Foreskin fibroblast (primary cell): ENCODE measurements at places on chromosomes 1 and 21.

DNA sequence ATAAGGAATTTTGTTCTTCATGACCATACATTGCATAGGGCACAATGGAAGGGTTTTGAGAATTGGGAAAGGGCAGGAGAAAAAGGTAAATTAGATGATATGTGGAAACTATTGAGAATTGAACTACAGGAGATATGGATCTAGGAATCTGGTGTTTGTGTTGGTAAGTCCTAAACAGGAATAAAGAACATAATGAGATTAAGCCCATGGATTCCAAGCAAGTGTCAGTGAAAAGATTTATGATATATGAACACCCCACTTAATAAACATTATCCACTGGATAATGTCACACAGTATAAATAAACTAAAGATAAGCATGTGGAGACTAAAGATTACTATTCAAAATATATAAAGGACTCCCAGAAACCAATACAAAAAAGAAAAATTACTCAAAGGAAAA, 98.2 kb downstream of the TNFSF18 start:
- DNase-seq = no peak

DNA sequence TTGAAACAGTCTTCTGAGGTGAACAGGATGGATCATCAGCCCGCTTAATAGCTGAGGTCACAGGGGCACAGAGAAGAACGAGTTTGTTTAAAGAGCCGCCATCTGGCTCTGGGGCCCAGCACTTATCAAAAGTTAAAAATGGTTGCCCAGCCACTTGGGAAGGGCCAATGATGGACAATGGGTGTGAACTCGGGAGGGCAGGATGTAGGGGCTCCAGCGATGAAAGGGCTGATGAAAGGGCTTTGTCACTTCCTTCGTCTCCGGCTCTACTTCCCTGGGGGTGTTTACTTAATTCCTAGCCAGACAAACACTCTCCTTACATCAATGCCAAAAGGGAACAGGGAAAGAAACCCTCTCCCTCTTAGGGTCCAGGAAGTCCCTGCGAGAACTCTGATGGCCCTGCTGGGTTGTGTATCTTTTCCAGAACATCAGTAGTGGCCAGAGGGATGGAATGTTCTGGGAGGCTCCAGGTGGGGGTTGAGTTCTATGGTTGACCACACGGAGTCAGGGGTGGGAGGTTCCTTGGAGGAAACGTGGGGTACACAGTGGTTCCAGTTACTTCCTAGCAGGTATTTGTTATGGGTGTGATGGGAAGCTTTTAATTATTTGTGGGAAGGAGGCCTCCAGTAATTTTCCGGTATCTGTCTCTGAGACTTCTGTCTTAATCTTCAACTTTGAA, 9.0 kb upstream of the ABCG1 start:
- no peak for DNase-seq

GRCh38 chr1:198373376-198373775, 167.1 kb downstream of the ATP6V1G3 start:
- peak; percentile 45 for DNase-seq

GRCh38 chr21:27372381-27372780, 405.5 kb upstream of the ADAMTS5 start:
- no peak for DNase-seq

DNA sequence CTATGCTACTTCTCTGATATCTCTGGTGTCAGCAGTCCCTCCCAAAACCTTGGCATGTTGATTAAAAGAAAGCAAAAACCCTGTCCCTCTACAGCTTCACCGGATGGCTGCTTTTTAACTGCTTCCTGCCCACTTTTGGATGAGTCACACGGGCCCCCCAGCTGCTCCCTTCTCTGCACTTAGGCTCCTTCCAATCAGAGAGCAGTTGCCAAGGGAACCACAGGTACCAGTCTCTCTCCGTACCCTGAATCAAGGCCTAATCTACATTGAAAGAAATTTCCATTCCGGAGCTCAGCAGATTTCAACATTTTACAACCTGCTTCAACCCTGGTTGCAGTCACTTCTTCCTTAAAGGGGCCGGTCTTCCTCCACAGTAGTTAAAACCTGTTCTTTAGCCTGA, 70.6 kb upstream of the GJB5 start:
- DNase-seq = no peak

- no peak for DNase-seq
Measured at GRCh38 chr1:197312163-197312562, 44.1 kb downstream of the CRB1 start.

DNA sequence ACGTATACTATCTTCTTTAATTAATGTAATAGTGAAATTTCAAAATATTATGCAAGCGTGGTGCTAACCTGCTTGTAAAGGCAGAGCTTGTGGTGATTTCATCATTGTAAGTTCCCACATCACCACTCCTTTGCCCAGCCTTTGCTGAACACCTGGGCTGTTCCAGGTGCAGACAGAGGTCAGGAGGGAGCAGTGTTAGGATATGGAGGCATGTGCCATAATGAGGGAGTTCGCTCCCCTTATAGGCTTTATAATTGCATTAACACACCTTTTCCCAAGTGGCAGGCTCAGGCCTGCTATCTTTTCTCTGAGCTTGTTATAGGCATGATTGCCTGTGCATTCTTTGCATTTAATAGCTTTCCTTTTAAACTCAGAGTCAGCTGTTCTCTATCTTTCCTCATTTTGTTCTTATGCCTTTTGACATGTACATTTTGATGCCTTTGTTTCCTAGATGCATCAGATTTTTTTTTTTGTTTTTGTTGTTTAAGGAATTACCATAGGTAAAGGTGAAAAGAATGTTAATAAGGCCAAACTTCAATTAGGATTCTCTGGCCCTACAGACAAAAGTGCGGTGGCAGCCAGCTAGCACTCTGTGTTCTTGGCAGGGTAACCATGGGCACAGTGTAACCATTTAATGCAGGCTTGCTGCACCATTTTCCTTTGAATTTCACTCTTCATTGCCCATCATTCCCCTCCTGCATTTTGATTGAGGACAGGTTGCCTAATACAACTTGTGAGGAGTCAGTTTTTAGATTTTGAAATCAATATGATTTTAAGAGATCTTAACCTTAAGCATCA, 12.6 kb downstream of the NPL start:
- no peak for DNase-seq

DNA sequence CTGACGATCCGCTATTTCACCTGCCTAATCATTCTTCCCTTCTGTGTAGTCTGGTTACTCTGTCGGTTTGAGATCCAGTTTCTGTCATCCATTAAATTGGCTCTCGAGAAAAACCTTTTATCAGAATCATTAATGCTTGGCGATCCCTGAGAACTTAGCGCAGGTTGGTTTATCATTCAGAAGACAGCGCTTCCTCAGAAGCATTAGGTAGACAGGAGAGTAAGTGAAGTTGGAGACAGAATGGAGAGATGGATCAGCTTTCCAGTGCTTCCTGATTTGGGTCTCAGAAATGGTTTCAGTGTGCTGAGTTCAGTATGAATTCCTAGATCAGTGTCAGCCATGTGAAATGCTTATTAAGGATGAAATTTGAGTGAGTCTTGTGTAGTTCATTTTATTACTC, 1.3 kb downstream of the USP1 start:
- no peak for DNase-seq

DNA sequence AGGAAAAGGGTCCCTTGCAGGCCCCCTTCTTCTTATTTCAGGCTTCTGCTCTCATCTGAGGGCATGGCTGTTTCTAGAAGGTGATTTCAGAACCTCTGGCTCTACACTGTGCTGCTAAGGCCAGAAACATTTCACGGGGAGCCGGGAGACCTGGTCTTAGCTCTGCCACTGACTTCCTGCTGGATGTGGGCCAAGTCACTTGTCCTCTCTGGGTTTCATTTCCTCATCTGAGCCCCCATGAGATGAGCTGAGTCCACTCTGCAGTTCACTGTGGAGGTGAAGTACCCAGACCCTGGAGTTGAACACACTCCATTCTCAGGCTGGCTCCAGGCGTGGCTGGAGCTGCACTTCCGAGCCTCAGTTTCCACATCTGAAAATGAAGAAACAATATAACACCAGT, 2.1 kb downstream of the PADI1 start:
- DNase-seq = no peak

DNA sequence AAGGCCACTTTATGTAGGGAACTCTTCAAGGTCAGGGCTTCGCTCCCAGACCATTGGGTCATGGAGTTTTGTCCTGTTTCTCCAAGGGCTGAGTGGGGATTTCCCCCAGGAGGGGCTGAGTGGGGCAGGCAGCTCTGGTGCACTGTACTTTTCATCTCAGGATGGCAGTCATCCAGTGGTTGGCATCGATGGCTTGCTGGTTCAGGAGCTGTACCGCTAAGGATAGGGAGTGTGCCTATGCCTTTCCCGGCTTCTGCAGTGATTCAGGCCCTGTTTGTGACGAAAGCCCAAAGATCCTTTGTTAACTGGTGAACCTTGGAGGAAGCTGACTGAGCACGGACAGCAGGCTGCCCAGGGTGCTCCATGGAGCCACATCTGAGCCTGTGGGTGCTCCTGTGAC, 100.1 kb upstream of the GADD45A start:
- no peak for DNase-seq

- DNase-seq = peak; percentile 75
Measured at GRCh38 chr1:45221716-45222115, 15.3 kb upstream of the ZSWIM5 start.

DNA sequence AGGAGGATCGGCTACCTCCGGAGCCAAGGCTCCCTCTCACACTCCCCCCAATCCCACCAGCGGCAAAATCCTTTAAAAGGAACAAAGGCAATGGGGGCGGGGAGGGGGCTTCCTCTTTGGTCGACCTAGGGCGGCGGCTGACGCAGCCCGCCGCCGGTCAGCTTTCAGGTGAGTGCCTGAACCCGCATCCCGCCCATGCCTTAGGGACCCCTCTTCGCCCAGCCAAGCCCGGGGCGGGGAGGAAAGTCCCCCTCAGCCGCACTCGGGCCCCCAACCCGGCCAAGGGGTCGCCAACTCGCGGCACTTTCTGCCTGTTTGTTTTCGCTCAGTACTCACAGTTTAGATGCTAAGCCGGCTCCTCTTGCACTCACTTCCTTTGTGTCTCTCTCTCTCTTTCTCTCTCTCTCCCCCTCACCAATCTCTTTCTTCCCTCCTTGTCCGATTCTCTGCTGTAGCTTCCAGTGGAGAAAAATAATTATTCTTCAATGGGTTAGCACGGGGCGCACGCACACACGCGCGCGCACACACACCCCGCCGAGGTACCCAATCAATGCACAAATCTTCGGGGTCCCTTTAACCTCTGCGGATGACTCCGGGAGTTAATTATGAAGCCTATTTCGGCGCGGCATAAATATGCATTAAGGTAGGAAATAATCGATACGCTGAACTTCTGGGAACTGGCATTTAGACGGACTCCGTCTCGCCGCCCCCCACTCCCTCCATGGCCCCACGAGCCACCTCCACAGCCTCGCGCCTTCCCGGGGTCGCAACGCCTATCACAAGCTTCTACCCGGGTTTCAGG, at the start of gene BLACAT1:
TSS of gene BLACAT1 (minus strand) at position 465 of the 802 bp plus-strand sequence.
- no peak for DNase-seq

DNA sequence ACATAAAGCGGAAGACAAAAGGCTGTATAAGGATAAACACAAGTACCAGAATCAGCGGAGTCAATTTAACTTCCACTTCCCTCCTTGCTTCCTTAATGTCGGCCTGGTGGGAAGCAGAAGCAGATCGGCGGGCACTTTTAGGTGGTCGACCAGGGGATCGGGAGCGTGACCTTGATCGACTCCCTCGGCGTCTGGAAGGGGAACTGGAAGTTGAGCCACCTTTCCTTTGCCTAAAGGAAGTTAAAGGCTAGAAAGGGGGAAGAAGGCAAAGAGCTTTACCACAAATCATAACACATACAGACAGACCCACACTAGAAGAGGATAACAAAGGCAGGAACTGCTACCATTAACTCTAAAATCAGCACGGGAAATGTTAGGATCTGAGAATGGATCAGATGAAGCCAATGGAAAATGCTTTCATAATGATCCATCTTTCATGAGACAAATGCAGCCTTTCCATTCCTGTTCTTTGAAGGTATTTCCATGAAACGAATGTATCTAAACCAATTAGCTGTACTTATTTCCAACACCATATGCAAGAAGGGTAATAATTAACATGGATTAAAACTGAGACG, 5.7 kb downstream of the LBR start:
- no peak for DNase-seq

GRCh38 chr21:46207920-46208591, 20.5 kb downstream of the LSS start:
- no peak for DNase-seq

DNA sequence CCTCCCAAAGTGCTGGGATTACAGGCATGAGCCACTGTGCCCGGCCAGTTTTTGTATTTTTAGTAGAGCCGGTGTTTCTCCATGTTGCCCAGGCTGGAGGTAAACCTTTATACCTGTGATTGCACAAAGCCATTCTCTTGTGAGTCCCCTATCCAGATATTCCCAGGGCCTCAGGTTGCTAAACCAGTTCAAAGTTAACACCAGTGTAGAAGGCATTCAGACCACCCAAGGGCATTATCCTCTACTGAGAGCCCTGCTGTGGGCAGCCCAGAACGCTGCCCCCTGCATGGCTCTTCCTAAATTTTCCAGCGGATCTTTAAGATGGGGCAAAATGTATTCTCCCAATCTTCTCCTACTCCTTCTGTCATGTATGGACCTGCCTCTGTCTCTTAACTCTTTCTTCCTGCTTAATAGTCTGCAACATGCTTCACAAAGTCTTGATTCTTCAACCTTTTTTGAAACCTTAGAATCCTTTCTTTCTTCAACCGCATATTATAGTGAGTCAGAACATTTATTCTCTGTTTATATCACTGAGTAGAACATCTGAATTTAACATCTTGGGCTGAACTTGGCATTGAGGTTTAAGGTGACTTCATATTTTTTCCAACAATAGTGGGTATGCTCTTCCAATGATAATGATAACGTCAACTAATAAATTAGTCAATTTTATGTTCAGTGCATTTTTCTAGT, 36.0 kb downstream of the UBE4B start:
- DNase-seq = no peak

- no peak for DNase-seq
Measured at GRCh38 chr1:203686091-203686632, 59.5 kb downstream of the ATP2B4 start.

GRCh38 chr1:225670356-225670755, 17.4 kb upstream of the ENAH start:
- no peak for DNase-seq

GRCh38 chr1:1889090-1889750, 1.7 kb downstream of the GNB1 start:
- no peak for DNase-seq

- peak; percentile 65 for DNase-seq
Measured at GRCh38 chr1:156711011-156711817, 5.8 kb upstream of the CRABP2 start.

DNA sequence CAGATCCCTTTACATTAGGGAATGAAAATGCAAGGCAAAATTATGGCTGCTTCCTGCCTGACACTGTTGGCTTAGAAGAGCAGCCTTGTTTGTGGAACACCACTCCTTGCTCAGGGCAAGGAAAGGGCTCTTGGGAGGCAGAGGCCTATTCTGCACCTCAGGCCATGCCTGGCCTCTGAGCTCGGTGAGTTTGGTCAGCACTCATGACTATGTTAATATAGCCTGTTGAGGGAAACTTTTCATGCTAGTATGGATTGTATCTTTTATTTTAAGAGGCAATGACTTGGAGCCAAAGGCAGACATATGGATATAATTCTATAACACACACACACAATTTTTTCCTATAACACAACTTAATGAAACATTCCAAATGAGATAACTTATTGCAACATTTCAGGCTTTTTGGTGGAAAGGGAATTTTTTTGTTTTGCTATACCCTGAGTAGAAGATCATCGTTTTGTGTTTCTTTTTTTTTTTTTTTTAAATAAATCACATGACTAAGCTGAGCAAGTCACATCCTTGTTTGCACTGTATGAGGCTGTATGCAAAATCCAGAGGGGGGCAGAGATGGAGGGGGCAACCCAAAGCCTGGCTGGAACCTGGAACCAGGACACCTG, 5.6 kb upstream of the YRDC start:
- no peak for DNase-seq
